ENCODE measurements at places on chromosomes 13 and 19. TPM values are rescaled to one million over a fixed set of nuclear protein-coding genes. Genes with fewer than 3 reads are reported as not detected.

DNA sequence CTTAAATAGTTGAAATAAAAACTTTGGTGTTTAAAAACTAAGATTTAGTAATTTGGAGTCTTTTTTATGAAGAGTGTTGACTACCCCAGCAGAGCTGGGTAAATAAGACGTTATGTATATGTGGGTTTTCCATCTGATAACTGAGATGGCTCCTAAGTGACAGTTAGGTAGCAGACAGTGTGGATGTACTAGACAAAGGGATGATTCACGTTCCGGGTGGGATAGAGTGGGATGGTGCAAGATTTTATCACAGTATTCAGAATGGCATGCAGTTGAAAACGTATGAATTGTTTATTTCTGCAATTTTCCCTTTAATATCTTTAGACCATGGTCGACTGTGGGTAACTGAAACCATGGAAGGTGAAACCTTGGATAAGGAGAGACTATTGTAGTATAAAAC lies 50.4 kb downstream of the NAA16 start:
- no peak overlapping the region for H3K27ac ChIP-seq
- peaks cover 20% of the 10 kb centered on the region for H3K36me3 ChIP-seq
- no peak overlapping the region for H3K4me3 ChIP-seq
- no peaks in the 10 kb centered on the region for H3K27me3 ChIP-seq
- no peaks in the 10 kb centered on the region for H3K4me1 ChIP-seq

GNG8 gene
- total RNA-seq: not detected

DNA sequence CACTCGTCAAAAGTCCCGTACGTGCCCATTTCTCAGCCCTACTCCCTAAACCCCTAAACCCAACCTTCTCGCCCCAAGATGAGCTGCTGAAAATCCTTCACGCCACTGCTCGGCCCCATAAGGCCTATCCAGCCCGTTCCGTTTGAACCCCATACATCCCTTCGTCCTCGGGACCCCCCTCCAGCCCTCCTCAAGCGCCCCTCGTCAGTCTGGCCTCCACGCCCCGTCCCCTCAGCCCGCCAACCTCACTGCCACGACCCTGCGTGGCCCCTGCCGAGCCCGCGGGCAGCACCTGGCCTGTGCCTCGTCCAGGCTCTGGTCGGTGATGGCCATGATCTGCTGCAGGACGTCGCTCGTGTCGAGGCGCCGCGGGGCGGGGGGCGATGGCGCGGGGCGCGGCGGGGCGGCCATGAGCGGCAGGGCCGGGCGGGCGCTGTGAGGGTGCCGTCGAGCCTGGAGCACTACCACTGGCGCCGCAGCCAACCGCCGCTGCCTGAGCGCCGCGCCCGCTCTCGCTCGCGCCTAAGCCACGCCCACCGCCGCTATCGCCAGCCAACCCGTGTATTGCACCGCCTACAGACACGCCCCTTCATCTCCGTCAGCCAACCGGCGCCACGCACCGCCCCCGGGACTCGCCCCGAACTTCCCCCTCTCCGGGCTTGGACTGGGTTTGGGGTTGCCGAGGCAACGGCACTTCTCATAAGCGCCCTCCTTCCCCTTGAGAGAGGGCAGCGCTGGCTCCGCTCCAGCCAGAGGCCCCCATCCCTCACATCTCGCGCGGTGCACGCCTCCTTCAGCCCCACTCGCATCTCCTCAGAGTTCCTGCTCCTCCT lies at the start of gene PBX4:
Gene PBX4, minus strand, starts transcription at position 469 of the 833 bp plus-strand sequence. Its CDS starts 58 bp downstream, at position 411.
- H3K4me3 ChIP-seq: peak within 1 kb of the TSS; percentile 67
- no peak within 1 kb of the TSS for H3K27ac ChIP-seq
- no peaks in the 10 kb centered on the region for H3K36me3 ChIP-seq
- peak; percentile 56 for DNase-seq

DNA sequence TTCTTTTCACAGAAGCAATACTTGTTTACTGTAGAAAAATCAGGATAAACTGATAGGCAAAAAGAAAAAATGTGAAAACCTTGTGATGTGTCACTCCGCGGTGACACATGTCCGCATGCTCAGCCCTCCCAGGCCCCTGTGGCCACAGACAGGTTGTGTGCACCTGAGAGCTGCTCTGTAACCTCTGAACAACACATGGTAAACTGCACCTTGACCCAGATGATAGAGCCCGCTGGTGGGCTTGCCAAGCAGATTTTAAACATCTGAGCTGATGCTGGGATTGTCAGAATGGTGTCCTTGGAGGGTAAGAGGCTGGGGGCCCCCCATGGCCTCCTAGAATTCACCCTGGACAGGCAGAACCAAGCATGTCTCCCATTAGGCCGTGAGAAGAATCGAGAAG lies 33.8 kb downstream of the DHRS12 start:
- DNase-seq: no peak
- no peaks in the 10 kb centered on the region for H3K27me3 ChIP-seq
- H3K36me3 ChIP-seq: no peaks in the 10 kb centered on the region
- no peak overlapping the region for H3K4me3 ChIP-seq

DNA sequence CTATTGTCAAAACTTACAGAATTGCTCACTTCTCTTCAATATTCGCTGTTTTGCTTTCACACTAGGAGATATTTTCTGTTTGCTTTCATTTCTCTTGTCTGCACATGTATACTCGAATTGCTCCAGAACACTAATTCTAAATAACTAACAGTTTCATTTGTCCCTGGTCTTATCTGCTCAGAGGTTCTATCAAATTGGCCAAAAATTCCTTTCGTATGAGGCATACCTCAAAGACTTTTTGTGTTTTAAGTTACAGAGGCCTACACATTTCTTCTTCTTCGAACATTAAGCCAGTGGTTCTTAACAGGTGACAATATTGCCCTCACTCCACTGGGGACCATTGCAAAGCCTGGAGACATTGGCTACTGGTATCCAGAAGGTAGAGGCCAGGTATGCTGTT lies 1314.6 kb downstream of the EFNB2 start:
- no peaks in the 10 kb centered on the region for H3K27me3 ChIP-seq
- H3K36me3 ChIP-seq: no peaks in the 10 kb centered on the region
- H3K4me3 ChIP-seq: no peak overlapping the region
- no peak for DNase-seq

- H3K27me3 ChIP-seq: no peaks in the 10 kb centered on the region
- no peaks in the 10 kb centered on the region for H3K4me1 ChIP-seq
- H3K36me3 ChIP-seq: no peaks in the 10 kb centered on the region
These were observed 156.5 kb downstream of the KCNRG start for GRCh38 chr13:50171590-50172282.

VSIG10L gene
- total RNA-seq: 0.54 TPM

DNA sequence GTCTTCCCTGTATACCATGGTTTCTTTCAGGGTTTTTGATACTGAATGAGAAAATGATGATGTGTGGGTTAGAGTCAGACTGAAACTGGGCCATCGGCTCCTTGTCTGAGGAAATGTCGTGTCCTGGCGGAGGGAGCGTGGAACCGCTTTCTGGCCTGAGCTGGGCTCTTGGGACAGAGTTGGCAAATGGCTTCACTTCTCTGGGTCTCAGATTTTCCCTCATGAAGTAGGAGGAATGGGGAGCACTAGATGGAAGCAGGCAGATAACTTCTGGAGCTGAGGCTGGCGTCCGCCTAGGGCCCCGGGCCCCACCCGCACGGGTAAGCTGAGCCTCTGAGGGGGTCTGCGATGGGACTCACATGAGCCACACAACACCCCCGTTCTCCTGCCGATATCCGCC lies 133.3 kb upstream of the WASF3 start:
- no peaks in the 10 kb centered on the region for H3K27me3 ChIP-seq
- DNase-seq: no peak
- H3K36me3 ChIP-seq: no peaks in the 10 kb centered on the region
- H3K4me3 ChIP-seq: peak overlapping the region; percentile 46
- H3K4me1 ChIP-seq: peaks cover 35% of the 10 kb centered on the region

DNA sequence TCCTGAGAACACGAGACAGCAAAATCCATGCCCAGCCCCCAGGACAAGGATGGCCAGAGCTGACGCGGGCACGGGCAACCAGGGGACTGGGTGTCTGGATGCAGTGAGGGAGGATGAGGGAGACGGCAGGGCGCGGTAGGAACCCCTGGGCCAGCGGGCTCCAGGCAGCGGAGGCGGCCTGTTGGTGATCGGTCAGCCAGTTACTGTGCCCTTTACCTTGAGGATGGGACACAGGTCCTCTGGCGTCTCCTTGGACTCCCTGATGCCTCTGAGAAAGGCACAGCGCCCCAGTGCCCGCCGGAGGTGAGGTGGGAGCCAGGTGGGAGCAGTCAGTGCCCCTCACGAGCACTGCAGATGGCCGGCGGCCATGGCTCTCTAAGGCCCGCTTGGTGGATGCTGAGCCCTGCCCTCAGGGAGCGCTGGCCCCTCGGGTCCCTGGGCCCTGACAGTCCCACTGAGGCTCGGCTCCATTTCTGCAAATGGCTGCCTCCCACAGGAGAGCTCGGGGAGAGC lies 31.2 kb downstream of the C13orf46 start:
- no peak for DNase-seq
- H3K27me3 ChIP-seq: no peaks in the 10 kb centered on the region
- peaks cover 4% of the 10 kb centered on the region for H3K4me1 ChIP-seq
- no peaks in the 10 kb centered on the region for H3K36me3 ChIP-seq
- H3K27ac ChIP-seq: no peak overlapping the region
- no peak overlapping the region for H3K4me3 ChIP-seq

DNA sequence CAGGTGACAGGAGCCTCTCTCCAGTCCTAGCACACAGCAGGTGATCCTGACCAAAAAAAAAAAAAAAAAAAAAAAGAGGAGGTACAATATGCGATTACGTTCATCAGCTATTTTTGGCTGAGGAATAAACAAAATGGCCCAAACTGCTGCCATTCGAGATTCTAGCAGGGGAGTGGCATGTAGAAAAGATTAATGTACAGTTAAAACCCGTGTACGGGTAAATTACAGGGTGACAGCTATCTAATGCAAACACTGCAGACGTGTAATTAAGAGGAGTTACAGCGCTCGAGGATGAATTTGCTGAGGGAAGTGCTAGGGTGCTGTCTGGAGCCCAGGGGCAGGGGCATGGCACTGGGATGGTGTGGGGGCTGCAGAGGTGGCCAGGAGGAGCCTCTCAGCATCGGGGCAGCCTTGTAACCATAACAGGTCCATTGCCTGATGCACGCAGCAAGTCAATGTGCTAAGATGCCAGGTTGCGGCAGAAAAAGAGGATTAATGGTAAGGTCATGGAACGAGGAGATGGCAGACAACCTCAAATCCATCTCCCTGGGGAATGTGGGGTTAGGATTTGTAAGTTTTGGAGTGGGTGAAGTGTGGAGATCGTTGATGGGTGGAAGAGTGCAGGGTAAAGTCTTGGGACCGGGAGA lies 17.4 kb downstream of the CHST8 start:
- no peak for DNase-seq
- no peak overlapping the region for H3K4me3 ChIP-seq
- H3K36me3 ChIP-seq: no peaks in the 10 kb centered on the region
- H3K27me3 ChIP-seq: no peaks in the 10 kb centered on the region
- H3K27ac ChIP-seq: no peak overlapping the region

RFC3 gene
- 6.3 TPM for total RNA-seq

GRCh38 chr13:113047587-113047986 lies 58.0 kb upstream of the F7 start:
- H3K4me3 ChIP-seq: no peak overlapping the region
- no peaks in the 10 kb centered on the region for H3K27me3 ChIP-seq
- H3K4me1 ChIP-seq: peaks cover 55% of the 10 kb centered on the region
- DNase-seq: no peak
- no peak overlapping the region for H3K27ac ChIP-seq

DNA sequence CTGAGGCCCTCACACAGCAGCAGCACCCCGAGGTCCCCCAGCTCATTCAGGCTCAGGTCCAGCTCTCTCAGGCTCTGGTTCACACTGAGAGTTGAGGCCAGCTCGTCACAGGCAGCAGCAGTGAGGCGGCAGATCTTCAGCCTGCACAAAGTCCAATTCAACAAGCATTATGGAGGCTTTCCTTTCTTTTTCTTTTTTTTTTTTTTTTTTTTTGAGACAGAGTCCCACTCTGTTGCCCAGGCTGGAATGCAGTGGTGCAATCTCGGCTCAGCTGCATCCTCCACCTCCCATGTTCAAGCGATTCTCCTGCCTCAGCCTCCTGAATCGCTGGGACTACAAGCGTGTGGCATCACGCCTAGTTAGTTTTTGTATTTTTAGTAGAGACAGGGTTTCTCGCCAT lies 22.9 kb downstream of the NLRP12 start:
- H3K27ac ChIP-seq: no peak overlapping the region
- no peak overlapping the region for H3K4me3 ChIP-seq
- no peak for DNase-seq
- no peaks in the 10 kb centered on the region for H3K27me3 ChIP-seq

GIPR gene
- not detected for total RNA-seq

KIR2DL3 gene
- not detected for total RNA-seq

Measured in thoracic aorta (tissue), 2 donors.